ENCODE measurements at places on chromosomes 4 and X. TPM values are rescaled to one million over a fixed set of nuclear protein-coding genes. Genes with fewer than 3 reads are reported as not detected.

The RPA4 gene
- 0.32 TPM for total RNA-seq

The PAQR3 gene
- 17.5 TPM for total RNA-seq

The HPGD gene
- not detected for total RNA-seq

The COL4A6 gene
- total RNA-seq: 0.97 TPM

The NSD2 gene
- total RNA-seq: 79.6 TPM
